ENCODE measurements at places on chromosomes 1 and 21.

GRCh38 chr1:48644190-48644900 is 132.3 kb downstream of the BEND5 start:
- no peak for DNase-seq

- no peak for DNase-seq
Observed at GRCh38 chr1:116682641-116683221, 15.2 kb upstream of the IGSF3 start.

- peak; percentile 74 for DNase-seq
Observed at GRCh38 chr1:23619299-23620188, 60.2 kb upstream of the ID3 start.

DNA sequence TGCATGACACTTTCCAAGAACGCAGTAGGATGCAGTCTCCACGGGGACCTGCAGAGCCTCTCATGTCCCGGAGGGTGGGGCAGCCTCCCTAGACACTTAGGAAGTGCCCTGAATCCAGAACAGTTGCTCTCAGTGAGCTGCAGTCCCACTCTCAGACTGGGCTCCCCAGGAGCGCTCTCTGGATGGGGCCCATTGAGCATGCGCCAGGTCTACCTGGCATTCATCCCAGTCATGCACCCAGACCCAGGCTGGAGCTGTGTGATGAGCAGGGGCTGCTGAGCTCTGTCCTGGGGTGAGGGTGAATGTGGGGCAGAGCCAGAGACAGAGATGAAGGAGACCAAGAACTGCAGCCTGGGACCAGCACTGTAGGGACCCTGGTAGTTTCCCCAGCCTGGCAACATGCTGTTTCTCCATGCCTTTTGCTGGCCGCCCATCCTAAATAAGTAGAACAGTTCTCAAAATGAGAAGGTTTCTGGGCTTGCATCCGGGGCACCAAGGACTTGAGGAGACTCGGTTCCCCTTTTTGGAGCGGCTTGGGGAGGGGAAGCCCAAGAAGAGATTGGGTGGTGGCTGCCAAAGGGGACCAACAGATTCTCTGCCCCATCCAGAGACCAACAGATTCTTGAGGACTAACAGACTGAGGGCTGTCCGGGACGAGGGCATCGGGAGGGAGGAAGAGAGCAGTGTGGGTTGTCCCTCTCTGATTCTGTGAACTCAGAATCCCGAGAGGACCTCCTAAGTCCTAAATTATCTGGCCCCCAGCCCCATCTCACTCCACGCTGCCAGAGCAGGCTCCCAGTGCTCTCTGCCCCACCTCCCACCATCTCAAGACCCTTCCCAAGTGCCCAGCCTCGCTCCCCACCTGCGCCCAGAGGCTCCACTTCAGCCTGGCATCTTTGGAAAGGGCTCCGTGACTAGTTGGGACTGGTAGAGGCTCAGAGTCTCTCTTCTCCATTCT is 1.0 kb upstream of the PGLYRP4 start:
- no peak for DNase-seq

DNA sequence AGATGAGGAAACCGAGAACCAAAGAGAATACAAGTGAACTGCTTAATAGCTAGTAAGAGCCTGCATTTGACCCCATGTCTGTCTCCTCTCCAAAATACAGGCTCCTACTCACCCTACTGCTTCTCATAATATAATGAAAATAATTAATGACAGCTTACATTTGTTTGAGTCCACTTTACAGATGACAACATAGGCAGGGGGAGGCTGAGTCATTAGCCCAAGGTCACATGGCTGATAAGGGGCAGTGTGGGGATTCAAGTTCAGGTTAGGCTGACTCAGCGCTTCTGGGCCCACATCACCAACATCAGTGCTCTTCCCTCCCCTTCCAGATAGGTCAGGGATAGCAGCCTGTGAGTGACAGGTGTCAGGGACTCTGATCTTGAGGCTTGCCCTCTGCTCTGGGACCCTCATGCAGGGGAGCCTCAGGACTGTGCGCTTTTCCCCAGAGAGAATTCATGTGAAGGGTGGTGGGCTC is 16.2 kb downstream of the AZIN2 start:
- DNase-seq = no peak

GRCh38 chr1:196005426-196005825 is 602.8 kb downstream of the KCNT2 start:
- no peak for DNase-seq

DNA sequence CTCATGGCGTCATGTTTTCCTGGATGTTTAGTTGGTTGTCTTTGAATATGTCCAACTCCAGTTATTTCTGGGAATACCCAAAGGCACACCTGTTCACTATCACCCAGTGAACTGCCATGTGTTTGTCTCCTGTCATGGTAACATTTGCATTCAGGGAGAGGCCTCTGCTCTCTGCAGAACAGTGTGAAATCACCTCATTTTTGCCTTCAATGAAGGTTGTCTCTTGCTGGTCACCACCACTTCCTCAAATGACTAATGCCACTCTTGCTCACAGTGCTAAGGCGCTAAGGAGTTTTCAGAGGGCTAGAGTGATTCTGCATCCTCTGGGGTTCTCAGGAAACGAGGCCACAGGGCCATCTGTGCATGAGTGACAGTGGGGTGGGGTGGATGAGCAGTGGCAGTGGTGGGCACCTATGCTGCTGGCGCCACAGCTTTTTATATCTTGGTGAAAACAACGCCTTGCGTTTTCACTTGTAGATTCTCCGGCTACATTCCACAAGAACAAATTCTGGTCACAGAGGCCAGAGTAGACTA is 60.0 kb upstream of the ATP5PO start:
- DNase-seq = no peak

DNA sequence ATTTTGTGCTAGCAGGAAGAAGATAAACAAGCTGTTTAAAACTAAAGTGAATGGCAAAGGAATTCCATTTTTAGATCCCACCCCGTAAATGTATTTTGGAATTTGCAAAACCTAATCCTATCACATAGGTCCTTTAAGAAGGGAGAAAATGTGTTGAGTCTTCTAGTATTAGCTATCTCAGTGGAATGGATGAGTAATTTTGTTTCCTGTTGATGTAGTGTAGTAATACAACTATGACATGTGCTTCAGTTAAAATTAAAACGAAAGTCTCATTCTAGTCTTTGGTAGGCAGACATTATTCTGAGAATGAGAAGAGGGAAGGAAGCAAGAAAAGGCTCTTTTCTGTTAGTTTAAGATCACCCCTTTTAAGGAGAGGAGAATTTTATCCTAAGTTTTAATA is 265.9 kb upstream of the C1orf105 start:
- DNase-seq = no peak

DNA sequence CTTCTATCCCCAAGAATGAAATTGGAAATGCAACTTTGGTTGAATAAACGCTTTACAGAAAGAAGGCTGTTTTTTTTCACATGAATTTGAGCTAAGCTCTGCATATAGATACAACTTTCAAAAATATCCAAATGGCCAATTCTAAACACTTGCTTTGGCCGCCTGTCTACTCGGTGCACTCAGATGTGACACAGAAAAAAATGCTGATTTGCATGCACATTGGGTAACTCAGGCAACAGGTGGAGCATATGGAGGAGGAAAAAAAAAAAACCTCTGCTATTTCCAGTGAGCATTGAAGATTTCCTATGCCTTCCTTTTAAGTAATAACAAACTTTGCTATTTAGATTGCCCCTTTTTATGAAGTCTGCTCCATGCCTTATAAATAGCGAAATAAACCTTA is 262.5 kb downstream of the GRIK1 start:
- DNase-seq = no peak
